ENCODE measurements at places on chromosomes 12 and 14.

GRCh38 chr14:86003998-86004397 lies 474.1 kb downstream of the FLRT2 start:
- DNase-seq = no peak

GRCh38 chr12:57063991-57064685 lies 14.2 kb upstream of the MYO1A start:
- DNase-seq = no peak

GRCh38 chr12:104624529-104624928 lies 167.8 kb downstream of the CHST11 start:
- no peak for DNase-seq

DNA sequence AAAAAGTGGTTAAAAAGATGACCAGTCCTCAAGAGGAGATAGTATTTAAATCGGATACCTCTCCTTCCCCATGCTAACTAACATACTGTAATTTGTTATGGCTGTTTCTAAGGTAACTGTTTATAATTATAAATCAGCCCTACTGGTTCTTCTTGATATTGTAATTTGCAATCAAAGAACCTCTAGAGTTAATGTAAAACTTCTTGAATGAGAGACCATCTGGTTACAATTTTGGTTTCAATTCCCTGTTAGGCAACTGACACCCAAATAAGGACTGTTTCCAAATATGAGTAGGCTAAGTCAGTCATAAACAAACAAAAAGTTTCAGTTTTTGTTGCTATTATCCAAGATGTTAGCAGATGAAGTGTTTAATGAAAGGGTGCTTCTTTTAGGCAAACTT lies 120.2 kb upstream of the DNM1L start:
- no peak for DNase-seq

GRCh38 chr14:34643361-34643760 lies 13.4 kb upstream of the SNX6 start:
- no peak for DNase-seq

DNA sequence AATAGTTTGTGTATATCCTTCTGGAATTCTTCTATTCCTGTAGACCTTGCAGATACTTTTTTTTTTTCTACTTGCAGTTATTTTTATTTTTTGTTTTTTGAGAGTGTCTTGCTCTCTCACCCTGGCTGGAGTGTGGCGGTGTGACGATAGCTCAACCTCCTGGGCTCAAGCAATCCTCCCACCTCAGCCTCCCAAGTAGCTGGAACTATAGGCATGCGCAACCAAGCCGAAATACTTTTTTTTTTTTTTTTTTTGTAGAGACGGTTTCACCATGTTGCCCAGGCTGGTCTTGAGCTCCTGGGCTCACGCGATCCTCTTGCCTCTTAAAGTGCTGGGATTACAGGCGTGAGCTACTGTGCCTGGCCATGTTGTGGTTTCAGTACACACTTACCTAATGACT lies 10.0 kb downstream of the TULP3 start:
- no peak for DNase-seq
